ENCODE measurements at places on chromosomes 16 and 17. TPM values are rescaled to one million over a fixed set of nuclear protein-coding genes. Genes with fewer than 3 reads are reported as not detected.

DNA sequence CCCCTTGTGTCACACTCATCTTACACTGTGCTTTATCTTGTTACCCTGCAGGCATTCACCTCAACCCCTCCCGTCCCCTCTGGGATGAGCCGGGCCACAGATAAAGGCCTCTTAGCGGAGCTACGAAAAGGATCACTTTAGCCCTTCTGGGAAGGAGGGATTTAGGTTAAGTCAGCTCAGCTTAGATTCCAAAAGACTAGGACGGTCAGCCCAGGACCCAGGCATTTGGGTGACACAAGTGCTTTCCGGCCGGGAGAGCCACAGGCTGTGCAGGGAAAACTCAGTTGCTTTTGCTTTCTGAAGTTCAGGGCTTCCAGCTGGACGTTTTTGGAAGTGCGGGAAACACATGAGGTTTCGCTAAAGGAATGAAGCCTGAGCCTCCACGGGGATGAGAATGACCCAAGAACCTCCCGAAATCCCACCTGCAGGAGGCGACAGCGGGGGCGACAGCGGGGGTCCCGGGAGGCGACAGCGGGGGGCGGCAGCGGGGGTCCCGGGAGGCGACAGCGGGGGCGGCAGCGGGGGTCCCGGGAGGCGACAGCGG is 11.6 kb upstream of the METRNL start:
- no peak for DNase-seq

GRCh38 chr17:57600074-57600473 is 145.0 kb downstream of the CCDC182 start:
- DNase-seq, result no peak

DNA sequence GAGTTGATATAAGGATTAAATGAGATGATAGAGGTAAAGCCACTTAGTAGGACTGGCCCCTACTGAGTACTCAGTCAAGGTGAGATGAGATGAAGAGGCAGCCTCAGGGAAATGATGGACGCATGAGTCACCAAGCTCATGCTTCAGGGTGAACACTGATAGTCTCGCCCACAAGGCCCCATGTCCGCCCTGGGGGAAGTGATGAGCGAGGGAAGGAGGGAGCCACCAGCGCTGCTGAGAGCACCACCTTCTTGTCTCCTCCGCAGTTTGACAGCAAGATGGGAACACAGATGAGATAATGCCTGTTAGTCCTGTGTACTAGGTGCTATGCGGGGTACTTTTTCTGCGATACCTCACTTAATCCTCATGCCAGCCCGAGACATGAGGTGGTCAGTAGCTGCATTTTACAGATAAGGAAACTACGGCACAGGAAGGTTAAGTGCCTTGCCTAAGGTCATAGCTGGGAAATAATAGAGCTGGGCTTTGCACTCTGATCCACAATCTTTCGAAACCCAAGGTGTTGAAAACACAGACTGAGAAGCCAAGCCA is 383.0 kb downstream of the CPPED1 start:
- no peak for DNase-seq

- DNase-seq, result no peak
Measured at GRCh38 chr17:7944326-7944725, 12.3 kb downstream of the CNTROB start.

KRTAP2-3 gene
- not detected for polyA plus RNA-seq

PMFBP1 gene
- polyA plus RNA-seq, result 24.3 TPM

CMTM1 gene
- 103 TPM for polyA plus RNA-seq

- no peak for DNase-seq
Measured at GRCh38 chr16:1909561-1910231, 8.5 kb downstream of the HS3ST6 start.

RPH3AL gene
- 4.4 TPM for polyA plus RNA-seq

GRCh38 chr17:7774055-7774521 is 56.5 kb downstream of the DNAH2 start:
- DNase-seq, result no peak

C16orf92 gene
- 20.3 TPM for polyA plus RNA-seq

KRT12 gene
- 0.26 TPM for polyA plus RNA-seq

CD7 gene
- 3.0 TPM for polyA plus RNA-seq

GRCh38 chr16:76278086-76278485 is 885 bp downstream of the CNTNAP4 start:
- DNase-seq, result no peak

FBXO31 gene
- 73.9 TPM for polyA plus RNA-seq

DNA sequence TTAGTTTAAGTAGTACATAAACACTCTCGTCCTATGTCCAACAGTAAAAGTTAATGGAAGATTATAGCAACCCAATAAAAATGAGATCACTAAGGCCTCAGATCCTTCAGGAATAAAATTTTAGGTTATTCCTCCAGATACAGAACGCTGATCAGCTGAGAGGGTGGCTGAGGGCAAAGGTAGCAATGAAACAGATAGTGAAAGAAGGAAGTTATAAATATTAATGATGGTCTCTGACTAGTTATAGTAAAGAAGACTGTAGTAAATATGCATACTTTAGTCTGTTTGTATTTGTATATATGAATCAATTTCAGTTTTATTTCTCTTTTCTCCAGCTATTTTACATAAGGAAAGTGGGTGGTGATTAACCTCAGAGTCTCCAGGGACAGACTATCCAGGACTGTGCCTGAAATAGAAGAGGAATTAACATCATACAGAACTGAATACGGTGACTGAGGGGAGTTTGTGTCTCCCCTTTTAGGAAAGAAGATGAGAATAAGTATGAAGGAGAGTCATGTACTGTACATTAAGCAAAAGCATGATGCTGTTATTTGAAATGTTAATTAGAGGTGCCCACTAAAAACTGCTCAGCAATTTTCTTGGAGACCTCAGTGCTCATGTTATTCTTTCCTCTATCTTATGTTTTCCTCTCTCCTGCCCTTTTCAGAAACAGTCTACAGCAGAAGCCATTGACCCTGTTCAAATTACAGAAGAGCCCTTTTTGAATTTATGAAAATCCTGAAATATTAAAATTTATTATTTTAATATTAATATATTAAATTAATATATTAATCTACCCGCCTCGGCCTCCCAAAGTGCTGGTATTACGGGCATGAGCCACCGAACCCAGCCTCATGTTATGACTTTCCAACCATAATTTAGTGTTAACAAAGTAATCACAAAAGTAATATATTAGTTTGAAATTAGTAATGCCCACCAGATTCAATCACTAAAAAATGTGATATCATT is 36.5 kb upstream of the DHRS7B start:
- DNase-seq, result no peak

DNA sequence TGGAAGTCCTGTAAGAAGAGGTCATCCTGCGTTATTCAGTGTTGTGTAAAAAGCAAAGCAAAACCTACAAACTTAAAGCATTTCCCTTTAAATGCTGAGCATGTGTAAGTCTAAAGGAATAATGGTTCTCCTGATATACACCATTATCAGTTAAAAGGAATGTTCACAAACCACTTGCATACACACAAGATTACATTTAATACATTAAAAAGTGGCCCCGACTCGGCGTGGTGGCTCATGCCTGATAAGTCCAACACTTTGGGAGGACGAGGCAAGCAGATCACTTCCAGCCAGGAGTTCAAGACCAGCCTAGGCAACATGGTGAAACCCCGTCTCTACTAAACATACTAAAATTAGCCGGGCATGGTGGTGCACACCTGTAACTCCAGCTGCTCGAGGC is 30.5 kb downstream of the CPPED1 start:
- DNase-seq, result no peak

- DNase-seq, result peak; percentile 31
Measured at GRCh38 chr16:19130852-19131824, 17.4 kb downstream of the ITPRIPL2 start.

SEPTIN1 gene
- polyA plus RNA-seq, result 3.9 TPM

CPHXL2 gene
- polyA plus RNA-seq, result not detected

TMIGD1 gene
- not detected for polyA plus RNA-seq

KAT7 gene
- 181 TPM for polyA plus RNA-seq

DNA sequence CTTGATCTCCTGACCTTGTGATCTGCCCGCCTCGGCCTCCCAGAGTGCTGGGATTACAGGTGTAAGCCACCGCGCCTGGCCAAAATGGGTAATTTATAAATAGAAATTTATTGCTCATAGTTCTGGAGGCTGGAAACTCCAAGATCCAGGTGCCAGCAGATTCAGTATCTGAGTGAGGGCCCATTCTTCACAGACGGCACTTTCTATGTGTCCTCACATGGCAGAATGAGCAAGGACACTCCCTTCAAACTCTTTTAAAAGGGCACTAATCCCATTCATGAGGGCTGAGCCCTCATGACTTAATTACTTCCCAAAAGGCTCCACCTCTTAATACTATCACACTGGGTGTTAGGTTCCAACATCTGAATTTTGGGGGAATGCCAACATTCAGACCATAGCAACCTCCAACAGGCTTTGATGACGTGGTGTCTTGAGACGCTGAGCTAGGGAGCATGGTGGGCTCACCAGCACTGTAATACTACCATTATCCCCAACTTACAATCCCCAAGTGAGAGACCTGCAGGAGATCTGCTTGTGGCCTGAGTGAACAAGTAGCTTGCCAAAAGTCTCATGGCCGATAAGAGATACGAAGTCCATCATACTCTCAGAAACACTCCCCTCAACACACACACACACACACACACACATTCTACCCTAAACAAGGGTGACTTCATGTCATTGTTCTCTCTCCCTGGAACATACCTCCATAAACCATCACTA is 8.5 kb downstream of the CMTM4 start:
- no peak for DNase-seq

DNA sequence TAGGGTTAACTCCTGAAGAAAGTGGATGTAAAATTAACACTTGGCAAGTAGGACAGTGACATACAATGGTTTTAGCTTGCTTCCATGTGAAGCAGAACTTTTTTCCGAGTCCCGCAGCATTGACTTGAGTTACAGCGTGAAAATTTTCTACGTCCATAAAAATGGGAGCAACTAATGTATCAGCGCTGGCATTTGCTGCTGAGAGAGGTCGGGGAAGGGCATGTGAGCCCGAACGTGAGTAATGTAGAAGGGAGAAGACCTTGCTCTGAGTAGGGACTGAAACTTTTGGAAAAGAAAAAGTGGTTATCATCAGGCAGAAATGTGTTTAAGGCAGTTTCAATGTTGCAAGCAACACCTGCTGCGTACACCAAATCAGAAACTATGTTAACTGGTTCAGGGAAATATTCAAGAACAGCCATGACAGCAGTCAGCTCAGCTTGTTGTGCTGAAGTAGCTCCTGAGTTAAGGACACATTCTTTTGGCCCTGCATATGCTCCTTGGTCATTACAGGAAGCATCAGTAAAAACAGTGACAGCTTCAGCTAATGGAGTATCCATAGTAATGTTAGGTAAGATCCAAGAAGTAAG is 70.9 kb upstream of the ARL4D start:
- no peak for DNase-seq

- no peak for DNase-seq
Measured at GRCh38 chr17:56171186-56171959, 18.1 kb downstream of the ANKFN1 start.

PIRT gene
- polyA plus RNA-seq, result 0.18 TPM

MPP3 gene
- 5.9 TPM for polyA plus RNA-seq

DNA sequence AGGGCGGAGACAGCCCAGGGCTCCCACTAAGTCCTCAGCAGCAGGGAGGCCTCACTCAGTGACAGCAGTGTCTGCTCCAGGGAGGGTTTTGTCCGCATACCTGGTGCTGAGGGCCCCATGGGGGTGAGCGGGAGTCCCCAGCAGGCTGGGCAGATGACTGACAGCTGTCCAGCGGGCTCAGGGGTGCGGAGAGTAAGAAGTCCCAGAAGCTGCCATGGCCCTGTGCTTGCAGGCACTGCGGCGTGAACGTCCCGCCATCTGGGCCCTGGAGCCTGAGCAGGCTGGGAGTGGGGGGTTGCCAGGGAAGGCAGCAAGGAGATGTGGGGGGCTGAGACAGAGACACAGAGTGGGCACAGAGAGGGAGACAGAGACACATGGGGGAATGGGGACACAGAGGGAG is 20.1 kb downstream of the CACNA1G start:
- no peak for DNase-seq

SGSH gene
- 19.8 TPM for polyA plus RNA-seq

DNA sequence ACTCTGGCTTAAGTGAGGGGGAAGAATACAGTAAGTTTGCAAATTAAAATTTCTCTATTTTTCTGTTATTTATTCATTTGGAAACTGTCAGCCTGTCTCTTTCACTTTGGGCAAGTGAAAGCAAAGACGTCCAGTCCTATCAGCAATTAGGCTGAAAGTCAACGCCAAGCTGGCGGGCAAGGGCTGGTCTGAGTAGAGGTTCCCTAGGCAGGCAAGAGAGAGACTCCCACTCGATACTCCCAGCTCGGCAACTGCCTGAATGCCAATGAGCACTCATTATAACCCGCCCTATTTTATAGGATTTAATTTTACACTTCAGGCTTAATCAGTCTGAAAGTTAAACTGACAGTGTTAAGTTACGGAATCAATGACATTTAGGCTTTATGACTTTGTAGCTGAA is 14.3 kb upstream of the SLC38A8 start:
- peak; percentile 62 for DNase-seq

- peak; percentile 61 for DNase-seq
Measured at GRCh38 chr17:21689604-21690003, 2.7 kb upstream of the KCNJ18 start.

DNA sequence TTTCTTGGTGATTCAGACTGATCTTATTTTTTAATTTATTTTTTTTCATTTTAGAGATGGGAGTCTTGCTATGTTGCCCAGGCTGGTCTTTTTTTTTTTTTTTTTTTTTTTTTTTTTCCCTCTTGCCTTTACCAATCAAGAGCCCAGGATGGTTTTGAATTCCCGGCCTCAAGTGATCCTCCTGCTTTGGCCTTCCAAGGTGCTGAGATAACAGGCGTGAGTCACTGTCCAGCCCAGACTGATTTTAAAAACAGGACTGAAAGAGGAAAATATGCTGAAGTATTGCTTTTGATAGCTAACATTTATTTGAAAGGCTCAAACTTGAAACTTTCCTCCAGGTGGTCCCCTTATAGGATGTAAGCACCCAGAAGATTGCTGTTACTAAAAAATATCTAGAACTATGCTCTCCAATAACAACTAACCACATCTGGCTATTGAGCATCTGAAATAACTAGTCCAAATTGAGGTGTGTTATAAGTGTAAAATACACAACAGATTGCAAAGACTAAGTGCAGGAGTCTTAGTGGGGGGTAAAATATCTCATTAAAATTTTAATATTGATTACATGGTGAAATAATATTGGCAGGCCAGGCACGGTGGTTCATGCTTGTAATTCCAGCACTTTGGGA is 15.8 kb upstream of the BRIP1 start:
- DNase-seq, result no peak

GRCh38 chr16:25027781-25028180 is 12.6 kb upstream of the ARHGAP17 start:
- DNase-seq, result no peak

GRCh38 chr17:32021615-32021955 is 14.4 kb downstream of the LRRC37B start:
- no peak for DNase-seq

FNDC8 gene
- polyA plus RNA-seq, result 138 TPM

EPN3 gene
- 6.3 TPM for polyA plus RNA-seq

- no peak for DNase-seq
Measured at GRCh38 chr16:68360956-68361355, 50.1 kb downstream of the PRMT7 start.

- DNase-seq, result no peak
Measured at GRCh38 chr16:12685806-12686205, 117.9 kb downstream of the CPPED1 start.

All from testis (tissue), 5 donors.